ENCODE measurements at places on chromosomes 13 and 19.

DNA sequence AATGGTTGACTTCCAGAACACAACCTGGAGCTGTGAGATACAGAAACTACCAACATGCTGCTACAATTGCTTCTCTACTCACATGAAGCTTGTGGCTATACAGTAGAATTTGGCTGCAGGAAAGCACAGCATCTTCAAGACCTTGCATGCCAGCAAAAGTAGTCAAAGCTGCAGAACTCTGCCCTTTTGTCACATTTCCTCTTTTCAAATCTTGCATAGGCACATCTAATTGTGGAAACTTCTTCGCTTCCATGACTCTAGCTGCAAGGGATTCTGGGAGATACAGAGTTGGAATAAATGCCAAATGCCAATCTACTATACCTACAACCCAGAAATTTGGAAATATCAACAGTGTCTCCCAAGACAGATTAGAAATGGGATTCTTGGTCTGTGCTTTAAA, 462.2 kb downstream of the FOXO1 start:
- no peak for DNase-seq

- DNase-seq, result no peak
Measured at GRCh38 chr19:13133241-13133870, 15.3 kb downstream of the NACC1 start.

DNA sequence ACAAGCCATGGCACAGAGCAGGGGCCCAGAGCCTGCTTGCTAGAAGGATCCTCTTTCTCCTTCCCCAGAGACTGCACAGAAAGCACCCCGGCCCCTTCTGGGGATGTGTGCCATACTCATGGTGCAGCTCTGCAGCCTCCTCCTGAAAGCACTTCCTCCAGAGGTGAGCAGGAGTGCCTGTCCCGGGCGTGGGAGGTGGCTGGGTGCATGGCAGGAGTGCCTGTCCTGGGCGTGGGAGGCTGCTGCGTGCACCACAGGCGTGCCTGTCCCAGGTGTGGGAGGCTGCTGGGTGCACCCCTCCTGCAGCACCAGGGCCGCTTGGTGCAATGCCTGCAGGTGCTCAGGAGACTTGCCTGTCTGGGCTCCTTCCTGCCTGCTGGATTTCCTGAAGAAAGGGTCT, 913.3 kb downstream of the UQCRFS1 start:
- DNase-seq, result no peak

DNA sequence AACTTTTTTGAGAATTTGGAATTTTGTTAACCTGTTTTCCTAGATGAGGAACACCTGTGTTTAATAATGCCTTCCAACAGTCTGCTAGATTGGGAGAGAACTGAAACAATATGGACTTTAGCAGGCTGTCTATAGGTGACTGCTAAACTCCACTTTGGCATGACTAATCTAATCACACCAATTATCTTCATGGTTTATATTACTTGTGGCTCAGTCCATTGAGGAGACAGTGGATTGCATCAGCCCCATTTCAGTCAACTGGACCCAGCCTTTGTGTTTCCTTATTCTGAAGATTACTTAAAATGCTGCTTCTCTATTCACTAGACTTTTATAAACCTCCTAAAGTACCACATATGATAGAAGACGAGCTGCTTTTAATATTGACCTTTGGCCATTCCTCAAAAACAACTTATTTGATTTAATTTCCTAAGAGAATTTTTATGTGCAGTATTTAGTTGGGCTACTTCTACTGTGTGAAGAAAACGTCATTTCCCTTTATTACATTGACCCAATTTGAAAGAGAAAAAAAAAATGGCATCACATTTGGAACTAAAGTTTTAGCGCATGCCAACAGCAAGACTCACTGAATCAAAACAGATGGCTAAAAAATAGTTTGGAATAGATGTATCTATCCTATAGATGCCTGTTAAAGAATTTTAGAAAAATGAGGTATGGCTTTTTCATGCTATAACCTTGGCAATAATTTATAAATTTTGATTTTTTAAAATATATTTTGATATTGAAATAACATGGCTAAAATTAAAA, 295.8 kb downstream of the NDFIP2 start:
- DNase-seq, result no peak

GRCh38 chr19:18203408-18203862, 407 bp downstream of the RAB3A start:
- no peak for DNase-seq

- no peak for DNase-seq
Measured at GRCh38 chr19:30549151-30549550, 177.0 kb downstream of the ZNF536 start.

DNA sequence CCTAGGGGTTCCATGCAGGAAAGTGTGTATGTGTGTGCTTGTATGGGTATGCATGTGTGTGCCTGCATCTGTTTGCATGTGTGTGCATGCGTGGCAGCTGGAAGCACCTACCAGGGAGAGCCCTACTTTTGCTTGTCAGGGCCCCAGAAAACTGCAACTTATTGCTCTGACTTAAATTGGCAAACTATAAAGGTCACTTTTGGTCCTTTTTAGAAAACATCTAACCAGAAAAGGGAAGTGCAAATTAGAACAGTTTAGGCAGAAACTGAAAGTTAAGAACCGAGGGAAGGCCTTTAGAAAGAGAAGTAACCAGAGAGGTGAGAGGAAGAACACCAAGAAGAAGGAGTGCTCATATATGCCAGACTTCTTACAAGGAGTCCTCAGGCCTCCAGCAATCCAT, 32.5 kb downstream of the DLEU7 start:
- DNase-seq, result no peak

DNA sequence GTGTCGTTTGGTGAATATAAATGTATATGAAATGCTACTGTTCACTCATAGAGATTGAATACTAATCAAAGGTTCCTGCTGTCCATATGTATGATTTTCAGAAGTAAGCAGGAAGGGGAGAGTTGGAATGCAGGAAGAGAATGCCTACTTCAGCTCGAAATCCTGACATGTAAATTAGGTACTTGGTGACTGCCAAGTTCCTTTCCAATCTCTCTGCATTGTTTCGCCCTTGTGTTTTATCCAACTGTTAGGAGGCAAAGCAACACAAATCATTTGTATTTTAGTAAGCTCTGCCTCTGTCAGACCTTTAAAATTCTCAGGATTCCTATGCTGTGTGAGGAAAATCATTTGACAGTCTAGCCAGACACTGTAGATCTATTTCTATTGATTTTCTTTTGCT, 9.0 kb downstream of the STARD13 start:
- DNase-seq, result no peak

GRCh38 chr19:40619333-40620160, 18.4 kb downstream of the LTBP4 start:
- DNase-seq, result no peak

DNA sequence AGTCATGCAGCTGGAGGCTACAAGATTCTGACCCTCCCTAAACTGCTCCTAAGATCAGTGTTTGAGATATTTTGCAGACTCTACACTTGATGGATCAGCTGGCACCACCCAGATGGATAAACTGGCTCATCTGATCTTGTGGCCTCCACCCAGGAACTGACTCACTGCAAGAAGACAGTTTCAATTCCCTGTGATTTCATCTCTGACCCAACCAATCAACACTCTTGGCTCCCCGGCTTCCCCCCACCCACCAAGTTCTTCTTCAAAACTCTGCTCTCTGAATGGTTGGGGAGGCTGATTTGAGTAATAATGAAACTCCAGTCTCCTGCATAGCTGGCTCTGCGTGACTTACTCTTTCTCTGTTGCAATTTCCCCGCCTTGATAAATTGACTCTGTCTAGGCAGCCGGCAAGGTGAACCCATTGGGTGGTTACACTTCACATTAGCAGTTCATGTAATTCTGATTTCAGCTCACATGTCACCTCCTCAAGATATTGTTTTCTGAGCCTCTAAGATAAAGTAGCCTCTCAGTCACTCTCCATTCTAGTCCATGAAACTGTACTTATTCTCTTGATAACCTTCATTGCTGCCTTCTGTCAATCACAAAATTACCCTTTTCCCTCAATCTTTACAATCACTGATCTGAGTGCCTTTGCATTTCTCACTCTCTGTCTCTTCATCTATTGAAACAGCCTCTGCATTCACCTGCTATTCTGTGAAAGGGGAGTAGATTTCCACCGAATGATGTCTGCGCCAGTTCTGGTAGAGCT, 9.9 kb upstream of the FPR3 start:
- DNase-seq, result no peak

DNA sequence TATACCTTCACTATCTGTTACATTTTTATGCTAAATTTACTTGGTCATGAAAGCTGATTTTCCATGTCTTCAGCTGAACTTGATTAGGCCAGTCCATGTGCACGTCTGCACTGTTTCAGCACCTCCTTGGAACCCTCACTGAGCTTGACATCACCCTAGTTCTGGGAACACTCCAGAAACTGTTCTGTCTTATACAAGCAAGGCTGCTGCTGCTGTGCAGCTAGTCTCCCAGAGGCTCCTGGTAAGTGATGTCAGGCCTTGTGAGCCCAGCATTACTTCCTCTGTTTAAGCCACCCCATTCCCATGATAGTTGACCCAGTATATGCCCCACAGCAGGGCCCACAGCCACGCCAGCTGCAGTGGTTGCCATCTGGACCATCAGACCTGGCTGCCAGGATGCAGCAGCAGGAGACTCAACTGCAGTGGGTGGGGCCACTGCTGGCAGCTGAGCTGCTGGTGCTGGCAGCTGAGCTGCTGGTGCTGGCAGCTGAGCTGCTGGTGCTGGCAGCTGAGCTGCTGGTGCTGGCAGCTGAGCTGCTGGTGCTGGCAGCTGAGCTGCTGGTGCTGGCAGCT, 90.5 kb upstream of the AKAP11 start:
- DNase-seq, result no peak

- DNase-seq, result no peak
Measured at GRCh38 chr13:80486402-80486801, 145.5 kb upstream of the SPRY2 start.

DNA sequence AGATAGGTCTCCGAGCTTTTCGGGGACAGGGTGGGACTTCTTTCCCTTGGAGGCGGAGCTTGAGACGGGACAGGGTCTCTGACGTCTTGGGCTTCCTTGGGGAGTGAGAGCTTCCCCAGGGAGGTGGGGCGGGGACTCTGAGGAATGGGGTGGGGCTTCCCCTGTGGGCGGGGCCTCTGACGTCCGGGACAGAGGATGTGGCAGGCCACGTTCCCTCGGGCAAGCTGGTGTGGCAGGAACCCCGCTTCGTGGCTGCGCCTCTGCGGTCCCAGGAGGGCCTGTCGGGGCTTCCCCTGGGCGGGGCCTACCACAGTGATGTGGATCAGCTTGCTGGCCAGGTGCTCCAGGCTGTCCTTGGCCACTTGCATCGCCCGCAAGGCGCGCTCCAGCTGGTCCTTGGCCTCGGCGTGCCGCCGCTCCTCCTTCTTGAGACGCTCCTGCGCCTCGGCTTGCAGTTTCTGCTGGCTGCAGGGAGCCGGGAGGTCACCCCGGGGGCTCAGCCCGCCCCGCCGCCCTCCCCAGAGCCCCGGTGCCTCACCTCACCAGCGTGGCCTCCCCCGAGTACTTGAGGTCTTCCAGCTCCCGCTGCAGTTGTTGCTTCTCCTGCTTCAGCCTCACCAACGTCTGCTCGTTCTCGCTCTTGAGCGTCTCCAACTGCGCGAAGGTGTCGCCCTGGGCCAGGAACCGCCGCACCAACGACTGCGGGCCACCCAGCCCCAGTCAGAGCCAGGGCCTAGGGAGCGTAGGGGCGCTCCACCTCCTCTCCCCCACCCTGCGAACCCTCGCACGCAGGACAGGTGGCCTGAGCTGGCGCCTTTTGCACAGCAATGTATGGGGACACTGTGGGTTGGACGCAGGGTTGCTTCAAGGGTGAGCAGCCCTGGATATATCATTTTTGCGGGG, 3.3 kb upstream of the RGL3 start:
- DNase-seq, result peak; percentile 64

DNA sequence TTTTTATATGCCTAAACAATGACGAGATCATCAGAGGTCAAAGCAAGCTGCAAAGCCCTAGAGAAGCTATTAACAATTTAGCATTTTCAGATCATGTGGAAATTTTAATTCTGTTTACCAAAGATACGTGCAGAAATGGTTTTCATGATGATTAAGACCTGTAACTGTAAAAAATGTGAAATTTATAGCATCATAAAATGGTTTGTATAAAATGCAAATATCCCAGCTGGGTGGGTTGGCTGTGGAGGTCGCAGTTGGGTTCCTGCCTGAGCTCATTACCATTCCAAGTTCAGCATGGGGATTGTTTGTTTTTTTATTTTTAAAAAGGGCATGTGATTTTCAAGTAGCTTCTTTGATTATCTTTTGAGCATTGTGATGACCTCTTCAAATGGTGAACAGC, 47.9 kb upstream of the SIAH3 start:
- no peak for DNase-seq

- no peak for DNase-seq
Measured at GRCh38 chr19:28987177-28987576, 225.8 kb downstream of the UQCRFS1 start.

Data from central memory CD4-positive, alpha-beta T cell (primary cell).